ENCODE measurements at places on chromosomes 11 and 22. TPM values are rescaled to one million over a fixed set of nuclear protein-coding genes. Genes with fewer than 3 reads are reported as not detected.

CALCA gene
- polyA plus RNA-seq, result not detected

SCN2B gene
- not detected for polyA plus RNA-seq

SCO2 gene
- 2.3 TPM for polyA plus RNA-seq

OR8J3 gene
- not detected for polyA plus RNA-seq

KCNJ1 gene
- 0.03 TPM for polyA plus RNA-seq

DCDC1 gene
- 2.8 TPM for polyA plus RNA-seq

ST14 gene
- 0.05 TPM for polyA plus RNA-seq

SLC17A6 gene
- not detected for polyA plus RNA-seq

LARGE2 gene
- polyA plus RNA-seq, result 2.1 TPM

SAAL1 gene
- 56.0 TPM for polyA plus RNA-seq

BATF2 gene
- 0.35 TPM for polyA plus RNA-seq

HORMAD2 gene
- polyA plus RNA-seq, result not detected

JHY gene
- polyA plus RNA-seq, result 3.4 TPM

WBP2NL gene
- polyA plus RNA-seq, result 0.08 TPM

DNA sequence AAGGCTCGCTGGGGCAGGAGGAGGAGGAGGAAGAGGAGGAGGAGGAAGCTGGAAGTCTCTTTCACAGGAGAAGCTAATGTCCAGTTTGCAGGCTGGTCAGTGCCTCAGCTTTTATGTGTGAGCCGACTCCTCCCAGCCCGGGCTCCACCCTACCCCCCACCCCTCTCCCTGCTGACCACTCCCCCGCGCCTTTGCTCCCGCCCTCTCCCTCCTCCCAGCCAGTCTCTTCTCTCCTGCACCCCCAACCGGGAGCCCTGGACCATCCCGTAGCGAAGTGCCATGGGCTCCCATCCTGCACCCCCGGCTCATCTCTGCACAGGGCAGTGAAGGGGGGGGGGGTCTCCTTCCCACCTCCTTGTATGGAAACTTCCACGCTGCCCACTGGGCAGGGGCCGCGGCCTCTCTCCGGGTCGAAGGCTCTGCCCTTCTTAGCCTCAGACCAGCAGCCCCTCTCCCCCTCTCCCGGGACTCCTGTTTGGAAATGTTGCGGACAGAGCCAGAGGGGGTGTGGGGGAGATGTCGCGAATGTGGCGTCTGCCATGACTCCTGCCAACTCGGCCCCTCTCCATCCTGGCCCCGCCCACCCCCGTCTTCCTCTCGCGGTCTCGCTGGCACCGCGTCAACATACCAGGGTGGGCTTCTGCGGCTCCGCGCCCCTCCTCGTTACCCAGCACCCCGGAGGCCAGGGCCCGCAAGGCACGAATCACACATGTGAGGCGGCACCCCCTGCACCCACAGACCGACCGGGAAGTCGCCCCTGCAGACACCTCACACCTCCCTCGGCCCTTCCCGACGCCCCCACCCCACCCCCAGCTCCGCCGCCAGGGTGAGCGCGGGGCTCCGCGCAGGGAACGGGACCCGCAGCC is 1.8 kb downstream of the IGF2 start:
- DNase-seq, result peak; percentile 76

DNA sequence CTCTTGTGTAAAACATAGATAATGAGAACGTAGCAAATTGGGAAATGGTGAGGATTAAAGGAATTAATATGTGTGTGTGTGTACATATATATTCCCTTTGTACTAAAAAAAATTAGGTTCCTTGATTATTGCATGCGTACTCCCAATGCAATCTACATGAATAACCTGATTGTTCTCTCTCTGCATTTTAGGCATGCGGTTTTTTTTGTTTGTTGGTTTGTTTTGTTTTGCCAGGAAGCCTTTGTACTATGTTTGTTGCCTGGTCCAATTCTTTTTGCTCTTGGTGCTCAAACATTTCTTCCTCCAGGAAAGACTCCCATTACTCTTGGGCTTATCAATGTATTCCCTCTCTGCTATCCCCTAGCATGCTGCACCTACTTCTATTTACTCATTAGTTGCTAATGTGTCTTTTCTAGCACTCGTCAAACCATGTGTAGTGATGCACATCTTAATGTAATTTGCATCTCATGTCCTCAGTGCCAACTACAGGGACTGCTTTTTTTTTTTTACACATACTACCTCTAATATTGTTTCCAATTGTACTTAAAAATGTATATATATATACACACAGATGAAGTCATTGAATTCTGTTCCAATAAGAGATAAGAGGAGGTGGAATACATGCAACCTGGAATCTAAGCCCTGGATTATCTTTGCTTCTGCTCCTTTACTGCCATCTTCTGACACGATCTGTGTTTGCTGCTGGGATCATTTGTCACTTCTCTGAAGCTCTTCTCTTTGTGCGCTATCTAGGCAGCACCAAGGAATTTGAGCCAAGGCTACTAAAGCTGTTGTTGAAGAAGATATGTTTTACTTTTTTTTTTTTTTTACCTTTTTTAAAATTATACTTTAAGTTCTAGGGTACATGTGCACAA is 197.2 kb upstream of the ANO3 start:
- DNase-seq, result peak; percentile 14

DNA sequence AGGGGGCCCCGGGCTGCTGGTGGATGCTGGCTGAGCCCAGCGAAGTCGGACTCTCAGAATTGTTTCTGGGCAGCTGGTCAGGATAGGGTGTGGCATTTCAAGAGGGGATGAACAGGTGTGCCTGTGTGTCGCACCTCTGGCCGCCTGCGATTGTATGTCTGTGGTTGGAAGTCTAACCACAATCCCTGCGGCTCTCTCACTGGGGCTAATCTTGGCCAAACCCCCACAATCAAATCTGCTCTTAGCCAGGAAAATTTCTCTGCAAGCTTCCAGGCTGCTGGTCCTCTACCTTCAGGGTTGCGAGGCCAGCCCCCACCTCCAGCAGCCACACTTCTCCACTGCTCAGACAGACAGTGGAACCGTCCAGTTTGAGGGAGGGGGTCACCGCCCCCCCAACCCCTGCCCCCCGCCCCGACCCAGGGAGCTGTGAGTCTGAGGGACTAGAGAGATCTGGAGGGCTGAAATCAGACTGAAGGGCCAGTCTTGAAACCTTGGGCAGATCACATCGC is 953 bp downstream of the ATG16L2 start:
- no peak for DNase-seq

DNA sequence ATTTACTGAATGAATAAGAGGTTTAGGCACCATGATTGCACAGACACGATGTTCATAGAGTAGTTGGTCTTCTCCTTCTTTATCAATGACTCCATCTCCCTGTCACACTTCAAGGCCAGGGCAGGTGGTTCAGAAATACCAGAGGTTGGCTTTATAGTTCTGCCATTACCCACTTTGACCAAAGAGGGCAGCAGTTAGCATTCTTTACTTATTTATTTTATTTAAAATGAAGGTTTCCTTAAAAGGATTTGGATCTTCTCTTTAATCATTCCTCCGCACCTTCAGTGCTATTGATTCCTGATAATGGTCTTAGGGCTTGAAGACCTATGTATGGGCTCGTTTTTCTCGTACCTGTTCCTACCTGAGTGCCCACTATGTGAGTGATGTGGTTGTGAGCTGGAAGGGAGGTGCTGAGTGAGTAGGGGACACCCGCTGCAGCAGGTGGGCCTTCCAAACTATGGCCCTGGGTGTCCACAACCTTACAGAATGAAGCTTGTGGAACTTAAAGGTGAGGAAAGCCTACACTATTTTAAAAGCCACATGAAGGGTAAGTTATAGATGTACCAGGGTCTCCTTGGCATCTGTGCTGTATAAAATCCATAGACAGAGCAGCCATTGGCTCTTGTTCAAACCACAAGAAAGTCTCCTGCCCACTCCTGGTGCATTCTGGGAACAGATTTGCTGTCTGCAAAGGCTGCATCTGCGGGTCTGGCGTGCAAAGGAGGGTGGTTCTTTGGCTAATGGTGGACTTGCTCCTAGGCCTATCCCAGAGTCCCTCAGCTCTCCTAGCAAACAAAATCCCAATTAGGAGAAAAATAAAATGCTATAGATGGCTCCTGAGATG is 35.0 kb downstream of the TIMP3 start:
- DNase-seq, result peak; percentile 18

DNA sequence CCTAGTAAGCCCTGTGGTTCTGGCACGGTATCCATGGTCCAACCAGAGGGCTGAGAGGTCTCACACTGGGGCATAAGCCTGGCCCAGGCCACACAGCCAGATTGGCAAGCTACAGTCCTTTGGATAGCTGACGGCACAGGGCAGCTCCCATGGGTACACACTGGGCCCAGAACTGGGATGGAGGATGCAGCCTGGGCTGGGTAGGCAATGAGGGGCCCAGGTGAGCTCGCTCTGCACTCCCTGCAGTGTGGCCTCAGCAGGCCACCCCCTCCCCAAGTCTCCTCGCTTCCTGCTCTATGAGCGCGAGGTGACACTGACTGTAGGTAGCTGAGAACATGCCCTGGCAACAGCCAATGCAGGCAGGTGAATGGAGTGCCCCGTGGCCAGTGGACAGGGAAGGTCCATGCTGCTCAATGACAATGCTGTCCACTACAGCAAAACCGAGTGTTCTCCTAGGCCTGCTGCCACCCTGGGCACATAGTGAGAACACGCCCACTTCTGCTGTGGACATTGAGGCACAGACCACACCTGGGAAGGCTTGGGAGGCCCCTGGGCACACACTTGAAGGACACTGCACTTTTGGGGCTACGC is 3.8 kb downstream of the ARVCF start:
- DNase-seq, result no peak

DNA sequence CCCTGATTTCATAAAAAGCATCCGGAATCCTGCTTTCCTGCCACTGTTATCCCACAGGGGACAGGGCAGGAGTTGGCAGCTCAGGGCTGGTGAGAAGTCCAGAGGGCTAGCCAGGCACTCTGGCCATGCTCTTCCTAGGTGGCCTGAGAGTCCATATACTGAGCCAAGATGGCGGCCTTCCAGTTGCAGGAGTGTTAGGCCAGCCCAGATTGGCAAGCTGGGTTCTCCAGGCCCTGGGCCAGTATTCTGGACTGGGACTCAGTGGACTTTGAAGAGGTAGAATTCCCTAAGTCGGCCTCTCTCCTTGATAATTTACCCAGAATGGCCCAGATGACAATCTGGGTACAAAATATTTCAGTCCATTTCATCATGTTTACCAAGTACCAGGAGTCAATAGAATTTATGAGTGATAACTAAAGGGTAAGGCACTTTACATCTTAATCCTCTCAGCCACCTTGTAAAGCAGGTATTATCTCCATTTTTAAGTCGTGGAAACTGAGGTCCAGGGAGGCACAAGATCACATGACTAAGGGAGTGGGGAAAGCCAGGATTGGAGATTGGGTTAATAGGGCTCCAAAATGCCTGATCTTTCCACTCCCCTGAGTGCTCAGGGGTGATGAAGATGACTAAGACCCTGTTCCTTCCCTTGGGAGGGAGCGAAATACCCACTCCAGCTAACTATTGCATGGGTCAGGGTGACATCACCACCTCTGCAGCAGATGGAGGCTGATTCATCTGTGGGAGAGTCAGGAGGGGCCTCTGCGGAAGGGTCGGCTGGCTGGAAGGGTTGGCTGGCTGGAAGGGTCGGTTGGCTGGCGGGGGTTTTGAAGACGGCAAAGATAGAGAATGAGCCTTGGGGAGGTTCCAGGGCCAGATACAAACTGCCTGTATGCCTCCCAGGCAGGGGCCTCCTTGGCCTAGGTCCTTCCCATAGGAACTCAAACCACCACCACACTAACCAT is 1.2 kb upstream of the MICALL1 start:
- peak; percentile 81 for DNase-seq

GRCh38 chr11:57467508-57468157 is 7.3 kb downstream of the RTN4RL2 start:
- no peak for DNase-seq

DNA sequence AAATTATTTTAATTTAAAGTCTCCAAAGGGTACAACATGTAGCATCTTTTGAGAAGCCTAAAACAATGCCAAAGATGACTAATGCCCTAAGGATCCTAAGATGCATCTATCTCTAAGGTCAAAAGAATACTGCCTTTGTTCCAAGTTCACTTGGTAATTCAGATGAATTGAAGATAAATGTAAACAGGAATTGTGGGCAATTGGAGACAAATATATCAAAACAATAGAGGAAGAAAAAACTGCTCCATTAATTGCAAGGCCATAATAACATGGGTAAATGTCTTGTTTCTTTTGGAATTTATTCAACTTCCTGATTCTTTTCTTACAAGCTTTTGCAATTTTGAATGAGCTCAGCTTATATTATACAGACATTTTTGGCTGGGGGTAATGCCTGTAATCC is 338.6 kb downstream of the TTC28 start:
- no peak for DNase-seq

DNA sequence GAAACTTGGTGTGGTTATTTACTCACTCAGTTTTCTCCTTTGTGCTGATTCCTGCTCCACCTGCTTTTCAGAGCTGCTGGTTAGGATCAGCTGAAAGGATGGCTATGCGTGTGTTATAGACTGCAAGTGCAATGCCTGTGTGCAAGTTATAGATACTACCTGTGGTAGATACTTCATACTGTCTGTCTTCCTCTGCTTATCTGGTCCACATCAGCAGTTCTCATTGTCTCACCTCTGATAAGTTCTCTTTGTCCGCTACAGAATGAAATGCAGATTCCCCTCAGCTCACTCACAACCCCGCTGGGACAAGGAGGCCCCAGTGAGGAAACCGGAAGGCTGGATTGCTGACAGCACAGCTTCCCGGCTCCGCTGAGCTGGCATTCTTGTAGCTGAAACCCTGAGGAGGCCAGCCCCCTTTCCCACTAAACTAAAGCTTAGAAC is 37.5 kb upstream of the LYVE1 start:
- no peak for DNase-seq

GRCh38 chr22:36027935-36028645 is 534 bp downstream of the RBFOX2 start:
- peak; percentile 45 for DNase-seq

GRCh38 chr11:65573391-65574079 is 1.2 kb downstream of the FAM89B start:
- DNase-seq, result no peak

DNA sequence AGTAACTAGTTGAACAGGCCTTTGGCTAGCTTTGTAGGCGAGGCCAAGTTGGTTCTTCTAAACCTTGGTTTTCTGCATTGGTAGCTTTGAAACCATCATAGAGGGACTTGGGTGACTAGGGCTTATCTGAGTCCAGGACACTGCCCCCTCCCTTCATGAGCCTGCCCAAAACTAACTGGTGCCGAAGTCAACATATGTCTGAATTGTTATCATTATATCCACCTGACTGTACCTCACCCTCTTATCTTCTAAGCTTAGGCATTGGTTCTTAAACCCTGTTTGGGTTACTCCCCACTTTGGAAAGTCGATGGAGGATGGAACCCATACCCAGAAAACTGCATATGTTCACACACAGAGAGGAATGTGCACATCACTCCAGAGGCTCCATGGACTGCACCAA is 7.6 kb upstream of the MAPK8IP1 start:
- DNase-seq, result no peak

DNA sequence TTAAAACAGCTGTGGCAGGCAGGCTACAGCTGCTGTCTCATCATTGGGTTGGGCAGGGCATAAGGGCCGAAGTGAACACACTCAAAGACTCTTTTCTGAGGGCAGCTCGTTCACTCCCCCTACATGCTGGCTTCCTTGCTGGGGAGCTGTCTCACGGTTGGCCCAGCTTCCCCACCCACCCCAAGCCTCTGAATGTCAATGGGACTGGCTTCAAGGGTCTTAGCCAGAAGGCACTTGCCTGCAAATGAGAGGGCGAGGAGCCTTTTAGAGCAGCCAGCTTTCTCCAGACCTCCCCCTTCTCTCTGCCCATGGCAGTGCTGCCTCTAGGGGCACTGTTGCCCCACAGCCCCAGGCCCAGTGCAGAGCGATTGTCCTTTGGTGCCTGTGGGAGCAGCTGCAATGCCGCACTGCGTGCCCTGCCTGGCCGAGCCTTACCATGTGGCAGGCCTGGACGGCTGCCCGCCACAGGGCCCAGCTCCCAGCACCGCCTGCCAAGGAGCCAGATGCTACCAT is 94.7 kb upstream of the RASSF10 start:
- DNase-seq, result peak; percentile 31
